GM13977 (cell line): ENCODE measurements at places on chromosomes 4 and X.
A peak's percentile ranks its signal among the peaks of the same experiment; 100 is the strongest.

DNA sequence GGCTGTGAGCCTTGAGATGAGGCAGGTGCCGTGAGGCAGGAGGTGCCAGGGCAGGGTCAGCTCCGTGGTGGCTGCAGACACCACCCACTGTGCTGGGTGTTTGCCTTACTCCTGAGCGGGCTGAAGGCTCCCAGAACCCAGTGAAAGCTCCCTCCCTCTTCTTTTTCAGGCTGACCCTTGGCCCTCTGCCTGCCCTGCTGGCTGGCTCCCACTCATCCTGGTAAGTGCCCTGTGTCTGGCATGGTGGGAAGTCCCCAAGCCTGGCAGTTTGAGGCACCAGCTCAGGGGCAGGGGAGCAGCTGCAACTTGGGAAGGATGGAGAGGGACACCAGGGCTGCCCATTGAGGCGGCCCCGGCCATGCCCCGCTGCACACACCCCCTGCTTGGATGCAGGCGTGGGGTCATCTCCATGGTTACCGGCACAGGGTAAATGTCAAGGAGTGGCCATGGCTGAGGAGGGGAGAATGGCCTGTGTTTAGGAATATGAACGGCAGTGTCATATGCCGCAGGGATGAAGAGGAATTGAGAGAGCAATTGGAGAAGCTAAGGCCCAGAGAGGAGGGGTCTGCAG lies 16.8 kb downstream of the SH3BP2 start:
- DNase-seq, result no peak

GRCh38 chr4:119626420-119626819 lies 2.2 kb downstream of the PDE5A start:
- no peak for DNase-seq

DNA sequence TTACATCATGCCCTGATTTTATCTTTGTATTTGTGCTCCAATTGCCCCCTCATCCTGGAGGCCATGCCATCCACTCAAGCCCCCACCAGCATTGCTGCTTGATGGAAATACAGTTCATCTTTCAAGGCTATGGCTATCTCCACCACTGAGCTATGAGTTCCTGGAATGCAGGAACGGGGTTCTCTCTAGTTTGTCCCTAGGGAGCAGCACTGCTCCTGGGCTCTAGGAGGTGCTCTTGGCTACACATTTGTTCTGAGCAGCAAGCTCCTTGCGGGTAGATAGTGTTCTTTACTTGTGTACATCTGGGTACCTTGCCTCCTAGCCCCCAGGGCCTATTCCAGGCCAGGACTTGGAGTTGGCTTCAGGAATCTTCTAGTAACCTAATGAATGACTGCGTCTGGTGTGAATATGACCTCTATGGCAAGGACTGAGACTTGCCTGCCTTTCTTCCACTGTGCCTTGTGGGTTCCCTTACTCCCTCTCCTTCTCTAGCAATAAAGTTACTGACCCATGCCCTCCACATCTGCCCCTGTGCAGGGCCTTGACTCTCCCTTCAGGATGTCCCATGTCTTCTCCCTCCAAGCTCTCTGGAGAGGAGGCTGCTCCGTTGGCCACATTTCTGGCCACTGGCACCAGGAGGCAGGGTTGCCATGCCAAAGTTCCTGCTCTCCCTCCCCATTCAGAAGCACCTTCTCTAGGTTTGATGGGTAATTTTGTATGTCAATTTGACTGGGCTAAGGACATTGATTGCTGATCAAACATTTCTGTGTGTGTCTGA lies 7.6 kb downstream of the CITED1 start:
- no peak for DNase-seq

GRCh38 chr4:152424396-152424795 lies 111.5 kb downstream of the FBXW7 start:
- no peak for DNase-seq

GRCh38 chrX:107729558-107730297 lies 45.9 kb downstream of the TSC22D3 start:
- no peak for DNase-seq

GRCh38 chr4:8272472-8273428 lies 3.2 kb downstream of the HTRA3 start:
- no peak for DNase-seq

DNA sequence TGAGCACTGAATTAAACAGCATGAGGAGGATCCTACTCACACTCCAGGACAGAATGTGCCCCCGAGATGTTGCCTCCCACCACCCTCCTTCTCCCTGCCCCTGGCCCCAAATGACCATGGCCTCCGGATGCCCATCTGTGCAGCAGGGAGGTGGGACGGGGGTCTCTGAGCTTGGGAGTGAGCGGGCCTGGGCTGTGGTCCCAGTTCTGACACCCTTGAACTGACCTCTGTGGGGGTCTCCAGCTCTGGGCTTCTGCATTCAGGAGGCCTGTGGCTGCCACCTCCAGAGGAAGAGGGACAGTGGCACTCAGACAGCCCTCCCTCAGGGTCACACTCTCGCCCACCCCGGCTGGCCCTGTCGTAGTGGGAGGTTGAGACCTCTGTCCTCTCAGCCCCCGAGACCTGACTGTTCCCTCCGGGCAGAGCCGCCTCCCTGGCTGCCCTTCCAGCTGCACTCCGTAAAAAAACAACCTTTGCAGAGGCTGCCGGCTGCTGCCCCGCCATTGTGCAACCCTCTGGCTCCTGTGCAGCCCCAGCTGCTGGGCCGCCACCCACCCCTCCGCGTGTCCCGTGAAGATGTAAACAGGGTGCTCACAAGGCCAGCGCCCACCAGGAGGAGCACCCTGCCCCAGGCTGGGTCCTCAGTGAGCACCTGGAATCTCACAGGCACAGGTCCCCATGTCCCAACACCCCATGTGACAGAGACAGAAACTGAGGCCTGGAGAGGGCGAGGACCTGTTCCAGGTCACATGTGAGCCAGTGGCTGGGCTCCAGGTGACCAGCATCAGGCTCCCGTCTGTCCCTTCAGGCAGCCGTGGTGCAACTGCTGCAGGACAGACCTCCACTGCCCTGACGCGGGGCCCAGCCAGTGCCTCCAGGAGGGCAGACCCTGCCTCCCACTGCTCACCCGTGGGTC lies 39.6 kb downstream of the HTRA3 start:
- no peak for DNase-seq

- no peak for DNase-seq
Measured at GRCh38 chrX:135982860-135983259, 2.4 kb upstream of the SLC9A6 start.

GRCh38 chr4:17765514-17766286 lies 15.7 kb downstream of the FAM184B start:
- no peak for DNase-seq

DNA sequence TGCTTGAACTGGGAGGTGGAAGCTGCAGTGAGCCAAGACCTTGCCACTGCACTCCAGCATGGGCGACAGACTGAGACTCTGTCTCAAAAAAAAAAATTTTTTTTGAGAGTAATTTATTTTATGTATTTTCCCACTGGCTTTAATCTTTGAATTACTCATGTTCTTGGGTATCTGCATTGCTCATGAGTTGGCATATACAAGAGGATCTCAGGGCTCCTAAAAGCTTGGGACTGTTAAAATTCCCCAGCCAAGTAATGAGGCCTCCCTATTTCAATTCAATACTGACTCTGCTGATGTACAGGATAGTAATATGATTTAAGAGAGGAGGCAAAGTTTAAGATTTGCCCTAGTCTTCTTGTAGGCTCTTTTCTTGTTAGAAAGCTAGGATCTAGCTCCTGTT lies 6.2 kb downstream of the IL21 start:
- DNase-seq, result no peak

GRCh38 chr4:97720869-97721432 lies 422.3 kb downstream of the STPG2 start:
- no peak for DNase-seq

DNA sequence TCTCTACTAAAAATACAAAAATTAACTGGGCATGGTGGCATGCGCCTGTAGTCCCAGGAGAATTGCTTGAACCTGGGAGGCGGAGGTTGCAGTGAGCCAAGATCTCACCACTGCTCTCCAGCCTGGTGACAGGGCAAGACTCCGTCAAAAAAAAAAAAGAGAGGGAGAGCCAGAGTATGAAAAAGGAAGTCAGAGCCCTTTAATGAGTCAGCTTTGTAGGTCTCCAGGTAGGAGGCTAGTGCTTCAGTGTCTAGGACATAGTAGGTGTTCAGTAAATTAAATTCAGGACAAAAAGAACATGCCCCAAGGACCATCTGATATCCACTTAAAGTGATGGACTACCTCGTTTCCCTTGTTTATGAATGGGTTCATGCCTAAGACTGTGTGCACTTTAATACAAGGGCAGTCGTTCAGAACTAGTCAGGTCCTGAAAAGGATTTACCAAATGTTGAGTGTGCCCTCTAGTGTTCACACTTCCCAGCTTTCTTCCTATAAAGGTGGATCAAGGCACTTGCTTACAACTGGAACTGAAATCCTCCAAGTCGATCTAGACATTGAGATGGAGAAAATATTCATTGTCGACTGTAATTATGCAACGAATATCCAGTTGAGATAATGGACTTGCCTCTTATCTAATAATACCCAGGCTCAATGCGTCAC lies 29.0 kb downstream of the F9 start:
- peak; percentile 30 for DNase-seq

DNA sequence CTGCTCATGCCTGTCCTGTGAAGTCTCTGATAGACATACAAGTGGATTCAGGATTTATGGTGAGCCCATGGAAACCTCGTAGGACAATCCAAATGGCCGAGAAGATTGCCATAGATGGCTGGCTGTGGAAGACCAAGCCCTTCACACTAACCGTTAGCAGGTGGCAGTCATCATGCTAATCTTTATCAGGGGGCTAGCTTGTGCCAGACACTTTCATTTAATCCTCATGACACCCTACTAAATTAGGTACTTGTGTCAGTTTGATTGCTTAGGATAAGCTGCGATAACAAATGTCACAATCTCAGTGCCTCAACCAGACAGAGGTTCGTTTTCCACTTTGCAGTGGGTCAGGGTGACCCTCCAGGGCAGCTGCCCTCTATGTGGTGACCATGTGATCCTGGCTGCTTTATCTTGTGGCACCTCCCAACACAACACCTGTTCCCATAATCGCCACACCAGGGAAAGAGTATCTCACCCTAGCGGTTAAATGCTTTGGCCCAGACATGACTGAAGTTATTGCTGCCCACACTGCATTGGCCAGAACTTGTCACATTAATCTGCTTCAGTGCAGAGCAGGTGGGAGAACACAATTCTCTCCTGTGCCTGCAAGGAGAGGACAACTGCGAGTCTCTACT lies 60.8 kb downstream of the REPS2 start:
- peak; percentile 34 for DNase-seq

DNA sequence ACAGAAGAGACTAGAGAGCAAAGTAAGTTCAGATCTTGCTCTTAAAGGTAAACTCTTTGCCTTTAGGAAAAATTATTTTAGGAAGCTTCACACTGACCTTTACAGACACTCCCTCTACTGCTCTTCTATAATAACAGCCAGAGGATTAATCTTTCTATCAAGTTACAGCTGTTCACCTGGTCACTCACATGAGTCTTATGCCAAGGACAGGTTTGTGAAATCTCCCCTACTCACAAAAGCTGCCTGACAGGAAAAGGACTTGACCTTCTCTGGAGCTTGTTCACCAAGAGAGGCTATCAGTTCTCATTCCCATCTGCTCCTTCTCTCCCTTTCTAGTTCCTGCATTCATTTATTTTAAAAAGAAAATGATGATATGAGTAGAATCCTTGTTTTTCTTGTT lies 117.3 kb downstream of the C4orf51 start:
- DNase-seq, result no peak

GRCh38 chrX:79366873-79367749 lies at the start of gene ITM2A:
Gene ITM2A, minus strand, starts transcription at chrX:79367334. Its CDS starts 119 bp downstream, at chrX:79367215.
- peak; percentile 23 for DNase-seq

GRCh38 chr4:73653695-73654106 lies 33.5 kb upstream of the RASSF6 start:
- peak; percentile 22 for DNase-seq

DNA sequence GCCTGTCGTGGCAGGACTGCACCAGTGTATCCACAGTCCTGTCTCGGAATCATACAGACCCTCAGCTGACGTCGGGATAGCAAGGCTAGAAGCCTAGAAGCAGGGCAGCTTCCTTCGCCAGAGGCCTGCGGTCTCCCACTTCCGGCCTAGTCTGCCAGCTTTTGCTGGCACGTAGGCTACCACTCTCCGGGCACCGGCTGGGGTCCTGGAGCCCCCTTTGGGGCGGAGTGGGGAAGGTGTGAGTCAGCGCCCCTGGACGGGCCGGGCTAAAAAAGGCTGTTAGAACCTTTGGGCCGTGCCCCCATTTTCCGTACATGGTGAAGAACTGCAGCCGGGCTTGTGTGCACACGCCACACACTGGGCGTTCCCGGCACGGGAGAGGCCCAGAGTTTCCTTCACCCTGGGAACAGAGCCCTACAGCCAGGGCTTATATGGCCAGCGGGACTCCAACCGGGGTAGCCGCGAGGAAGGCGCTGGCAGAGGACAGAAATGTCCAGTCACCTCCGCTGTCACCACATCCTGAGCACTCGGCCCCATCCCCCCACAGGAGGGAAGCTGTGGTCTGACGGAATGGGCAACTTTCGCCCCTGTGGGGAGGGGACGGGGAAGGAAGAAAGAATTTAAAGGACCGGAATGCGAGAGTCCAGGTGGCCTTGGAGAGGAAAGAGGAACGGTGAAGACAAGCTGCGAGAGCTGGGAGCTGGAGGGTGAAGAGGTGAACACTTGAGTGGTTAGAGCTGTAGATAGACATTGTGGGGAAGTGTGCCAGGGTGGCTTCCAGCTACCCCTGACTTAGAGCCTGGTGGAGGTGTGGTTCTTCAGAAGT lies 4.6 kb downstream of the MAGIX start:
- peak; percentile 30 for DNase-seq

DNA sequence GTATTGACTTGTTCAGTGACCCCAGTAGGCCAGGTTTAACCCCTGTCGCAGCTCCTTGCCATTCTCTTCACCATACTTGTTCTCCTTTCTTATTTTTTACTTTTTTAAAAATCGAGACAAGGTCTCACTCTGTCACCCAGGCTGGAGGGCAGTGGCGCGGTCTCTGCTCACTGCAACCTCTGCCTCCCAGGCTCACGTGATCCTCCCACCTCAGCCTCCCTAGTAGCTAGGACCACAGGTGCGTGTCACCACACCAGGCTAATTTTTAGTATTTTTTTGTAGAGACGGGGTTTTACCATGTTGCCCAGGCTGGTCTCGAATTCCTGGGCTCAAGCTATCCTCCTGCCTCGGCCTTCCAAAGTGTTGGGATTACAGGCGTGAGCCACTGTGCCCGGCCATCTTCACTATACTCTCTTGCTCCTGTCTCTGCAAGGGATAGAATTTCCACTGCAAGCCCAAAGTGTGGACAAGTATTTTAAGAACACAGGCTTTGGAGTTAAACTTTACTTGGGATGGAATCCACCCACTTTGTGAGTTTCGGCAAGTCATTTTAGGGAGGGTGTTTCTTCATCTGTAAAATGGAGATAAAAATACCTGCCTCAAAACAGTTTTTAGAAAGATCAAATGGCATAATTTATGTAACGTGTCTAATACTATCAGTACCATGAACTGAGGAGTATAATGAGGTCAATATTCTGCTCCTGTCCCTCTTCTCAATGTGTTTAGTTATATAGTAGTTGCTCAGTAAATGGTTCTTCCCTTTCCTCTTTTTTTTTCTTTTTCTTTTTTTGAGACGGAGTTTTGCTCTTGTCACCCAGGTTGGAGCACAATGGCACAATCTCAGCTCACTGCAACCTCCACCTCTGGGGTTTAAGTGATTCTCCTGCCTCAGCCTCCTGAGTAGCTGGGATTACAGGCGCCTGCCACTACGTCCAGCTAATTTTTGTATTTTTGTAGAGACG lies 973 bp downstream of the YIPF6 start:
- DNase-seq, result no peak
